GM13976 (cell line): ENCODE measurements at places on chromosomes 2 and 18.

GRCh38 chr18:46916551-46917107 is 678 bp downstream of the PIAS2 start:
- DNase-seq, result peak; percentile 65

- no peak for DNase-seq
Observed at GRCh38 chr18:68417826-68418225, 297.1 kb downstream of the TMX3 start.

- DNase-seq, result no peak
Observed at GRCh38 chr2:113892004-113892710, 2.3 kb downstream of the ACTR3 start.

DNA sequence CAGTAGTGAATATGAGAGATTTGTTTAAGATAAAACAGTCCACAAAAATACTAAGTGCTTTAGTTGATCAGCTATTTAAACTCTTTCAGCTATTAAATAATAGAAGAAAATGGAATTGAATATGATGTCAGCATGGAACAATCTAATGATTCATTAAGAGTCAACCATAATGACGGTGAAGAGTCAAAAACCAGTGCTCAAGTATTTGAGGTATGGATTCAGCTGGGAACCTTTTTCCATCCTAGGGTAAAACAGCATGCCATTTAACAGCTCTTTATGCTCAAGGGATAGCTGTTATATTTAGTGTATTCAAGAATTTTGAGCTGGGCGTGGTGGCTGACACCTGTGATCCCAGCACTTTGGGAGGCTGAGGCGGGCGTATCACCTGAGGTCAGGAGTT is 29.7 kb downstream of the CARF start:
- no peak for DNase-seq

DNA sequence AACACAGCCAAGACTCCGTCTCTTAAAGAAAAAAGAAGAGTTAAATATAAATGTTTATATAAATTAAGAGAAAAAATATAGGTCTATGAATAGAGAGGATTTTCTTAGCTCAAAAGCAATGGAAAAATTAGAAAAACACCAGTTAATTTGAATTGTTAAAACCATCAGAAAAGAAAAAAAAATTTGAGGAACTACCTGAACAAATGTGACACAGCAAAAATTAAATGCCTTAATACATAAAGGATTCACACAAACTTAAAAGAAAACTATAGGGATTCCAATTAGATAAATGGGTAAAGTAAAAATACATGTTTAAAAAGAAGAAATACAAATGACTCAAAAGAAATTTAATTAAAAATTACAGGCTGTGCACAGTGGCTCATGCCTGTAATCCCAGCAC is 147.9 kb upstream of the DNMT3A start:
- DNase-seq, result no peak

DNA sequence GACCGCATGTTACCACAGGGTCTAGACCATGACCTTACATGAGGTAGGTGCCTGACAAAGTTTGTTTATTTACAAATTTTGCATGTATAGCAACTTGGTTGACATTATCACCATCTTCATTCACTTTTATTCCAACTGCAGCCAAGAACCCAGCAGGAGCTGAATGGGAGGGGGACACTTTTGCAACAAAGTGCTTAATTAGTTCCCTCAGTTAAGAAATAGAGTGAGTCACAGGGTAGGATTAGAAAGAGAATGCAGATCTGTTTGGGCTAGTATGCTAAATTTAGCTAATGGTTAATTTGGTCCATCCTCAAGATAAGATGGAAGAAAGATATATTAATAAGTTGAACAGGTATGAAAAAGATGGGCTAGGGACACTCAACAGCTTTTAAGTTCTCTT is 678.9 kb downstream of the ARHGAP15 start:
- DNase-seq, result no peak

GRCh38 chr2:21041943-21042707 is 1.7 kb downstream of the APOB start:
- no peak for DNase-seq

GRCh38 chr2:55839182-55839819 is 84.3 kb downstream of the EFEMP1 start:
- no peak for DNase-seq

DNA sequence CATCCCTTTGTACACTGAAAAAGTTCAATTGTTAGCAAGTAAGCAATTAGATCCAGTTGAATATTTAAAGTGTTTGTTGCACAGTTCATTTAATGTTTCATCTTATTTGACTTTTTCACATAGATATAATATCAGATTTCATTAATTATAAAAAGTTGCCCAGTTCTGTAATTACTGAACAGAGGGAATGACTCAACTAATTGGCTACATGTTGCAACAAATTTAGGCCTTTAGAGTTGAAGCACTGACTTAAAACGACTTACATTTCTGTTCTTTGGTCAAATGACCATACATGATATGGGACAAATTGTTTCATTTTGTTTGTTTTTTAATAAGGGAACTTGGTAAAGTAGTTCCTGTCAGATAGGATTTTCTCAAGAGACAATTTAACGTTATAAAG is 68.5 kb upstream of the FAM117B start:
- no peak for DNase-seq

- DNase-seq, result peak; percentile 52
Observed at GRCh38 chr2:227238238-227239237, 74.1 kb downstream of the COL4A3 start.

GRCh38 chr18:26091047-26091630 is 726 bp upstream of the SS18 start:
- no peak for DNase-seq

GRCh38 chr2:161990036-161990435 is 84.0 kb downstream of the DPP4 start:
- DNase-seq, result no peak

DNA sequence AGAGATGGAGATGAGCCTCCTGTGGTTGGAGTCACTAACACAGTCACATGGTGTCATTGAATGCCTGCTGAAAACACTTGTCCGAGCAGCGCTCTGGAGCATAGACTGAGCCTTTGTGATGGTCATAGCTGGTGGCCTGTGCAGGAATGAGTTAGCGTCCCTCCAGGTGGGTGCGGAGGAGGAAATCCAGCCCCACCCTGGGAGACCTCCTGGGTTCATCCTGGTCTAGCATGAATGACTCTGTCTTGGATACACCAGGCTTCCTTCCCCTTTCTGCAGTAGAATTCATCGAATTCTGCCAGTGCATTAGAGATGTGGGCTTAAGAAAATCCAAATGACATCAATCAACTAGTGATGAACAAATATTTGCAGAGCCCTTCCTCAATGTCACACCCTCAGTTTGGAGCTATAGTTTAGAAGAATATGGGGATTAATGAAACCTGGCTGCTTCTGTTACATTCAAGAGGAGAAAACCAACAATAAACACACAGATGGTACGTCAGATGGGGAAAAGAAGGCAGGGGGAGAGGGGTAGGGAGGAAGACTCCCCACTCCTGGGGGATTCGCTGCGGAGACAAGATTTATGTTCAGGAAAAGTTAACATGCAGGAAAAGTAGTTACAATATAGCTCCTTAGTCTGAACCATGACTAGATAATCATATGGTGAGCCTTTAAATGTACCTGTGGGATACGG is 136.7 kb downstream of the DDX1 start:
- DNase-seq, result no peak

DNA sequence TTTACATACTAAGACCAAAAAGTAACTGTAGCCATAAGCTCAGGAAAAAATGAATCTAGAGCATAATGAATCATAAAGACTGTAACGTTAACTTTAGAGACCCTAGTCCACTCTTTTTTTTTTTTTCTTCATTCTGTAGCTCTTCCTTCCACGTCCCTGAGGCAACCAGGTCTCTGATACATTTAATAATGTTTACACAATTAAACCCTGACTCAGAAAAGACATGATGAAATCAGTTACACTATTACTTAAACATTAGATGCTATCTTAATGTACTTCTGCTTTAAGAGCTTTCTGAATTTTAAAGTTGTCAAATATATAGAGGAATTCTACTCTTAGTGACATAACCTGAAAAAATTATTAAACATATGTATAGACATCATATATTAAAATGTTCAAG is 1121.5 kb upstream of the DDX18 start:
- DNase-seq, result no peak

GRCh38 chr2:103740631-103741030 is 978.8 kb downstream of the TMEM182 start:
- DNase-seq, result no peak

GRCh38 chr2:52632543-52632942 is 1135.1 kb upstream of the CHAC2 start:
- DNase-seq, result no peak

GRCh38 chr2:121346859-121347258 is 61.9 kb upstream of the TFCP2L1 start:
- DNase-seq, result no peak

DNA sequence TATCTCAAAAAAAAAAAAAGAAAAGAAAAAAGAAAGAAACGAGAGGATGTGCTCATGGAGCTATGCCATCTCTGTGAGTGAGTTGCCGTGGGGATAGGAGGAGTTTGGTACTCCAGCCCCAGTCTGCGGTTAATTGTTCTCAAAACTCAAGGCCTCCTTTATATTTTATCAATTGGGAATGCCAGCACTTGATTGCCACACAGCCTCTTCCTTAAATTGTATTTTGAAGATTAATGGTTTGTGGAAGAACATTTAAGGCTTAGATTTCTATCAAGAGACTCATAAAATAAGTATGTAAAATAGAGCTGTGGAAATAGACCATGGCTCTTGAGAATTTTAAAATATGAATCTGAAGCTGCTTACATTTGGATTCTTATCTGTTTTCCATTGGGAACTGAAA is 29.8 kb downstream of the KCNE4 start:
- no peak for DNase-seq

GRCh38 chr2:219334076-219334475 is 1.5 kb upstream of the RESP18 start:
- no peak for DNase-seq
